DMS 273 treated with DMSO at 0.1 percent for 48 hours (cell line): ENCODE measurements at places on chromosomes 13 and 19.

DNA sequence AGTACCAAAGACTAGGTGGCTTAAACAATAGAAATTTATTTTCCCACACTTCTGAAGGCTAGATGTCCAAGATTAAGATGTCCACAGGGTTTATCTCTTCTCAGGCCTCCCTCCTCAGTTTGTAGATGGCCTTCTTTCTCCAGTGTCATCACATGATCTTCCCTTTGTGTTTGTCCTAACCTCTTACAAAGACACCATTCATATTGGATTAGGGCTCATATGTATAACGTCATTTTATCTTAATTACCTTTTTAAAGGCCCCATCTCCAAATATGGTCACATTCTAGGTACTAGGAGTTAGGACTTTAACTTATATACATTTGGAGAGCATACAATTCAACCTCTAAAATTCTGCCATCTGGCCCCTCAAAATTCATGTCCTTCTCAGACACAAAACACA, 34.3 kb downstream of the N4BP2L2 start:
- no peak for DNase-seq

- no peak for DNase-seq
These were observed 1690.0 kb downstream of the PCDH9 start for GRCh38 chr13:65540175-65540574.

DNA sequence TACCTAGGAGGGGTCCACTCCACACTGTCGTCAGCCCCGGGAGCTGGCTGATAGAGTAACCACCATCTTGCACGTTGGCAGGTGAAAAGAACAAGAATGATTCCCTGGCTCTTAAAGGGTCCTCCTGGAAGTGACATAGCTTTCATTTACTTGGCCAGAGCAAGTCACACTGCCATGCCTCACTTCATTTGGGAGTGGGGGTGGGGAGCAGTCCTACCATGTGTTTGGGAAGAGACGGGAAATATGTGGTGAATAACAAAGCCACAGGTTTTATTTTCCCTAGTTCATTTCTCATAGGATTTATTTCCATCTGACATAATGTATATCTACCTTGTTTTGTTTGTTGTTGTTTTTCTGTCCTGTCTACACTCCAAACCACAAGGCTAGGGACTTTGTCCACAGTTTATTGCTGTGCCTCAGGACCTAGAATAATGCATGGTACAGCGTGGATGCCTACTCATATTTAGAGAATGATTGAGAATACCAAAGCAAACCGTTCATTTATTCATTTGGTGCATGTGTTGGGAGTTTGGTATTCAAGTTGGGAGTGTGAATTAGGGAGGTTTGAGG, 26.8 kb downstream of the UBAC2 start:
- no peak for DNase-seq

GRCh38 chr13:42140494-42140893, 92.0 kb downstream of the DGKH start:
- DNase-seq = no peak

- DNase-seq = no peak
These were observed 8.0 kb downstream of the TMEM86B start for GRCh38 chr19:55220525-55220924.

DNA sequence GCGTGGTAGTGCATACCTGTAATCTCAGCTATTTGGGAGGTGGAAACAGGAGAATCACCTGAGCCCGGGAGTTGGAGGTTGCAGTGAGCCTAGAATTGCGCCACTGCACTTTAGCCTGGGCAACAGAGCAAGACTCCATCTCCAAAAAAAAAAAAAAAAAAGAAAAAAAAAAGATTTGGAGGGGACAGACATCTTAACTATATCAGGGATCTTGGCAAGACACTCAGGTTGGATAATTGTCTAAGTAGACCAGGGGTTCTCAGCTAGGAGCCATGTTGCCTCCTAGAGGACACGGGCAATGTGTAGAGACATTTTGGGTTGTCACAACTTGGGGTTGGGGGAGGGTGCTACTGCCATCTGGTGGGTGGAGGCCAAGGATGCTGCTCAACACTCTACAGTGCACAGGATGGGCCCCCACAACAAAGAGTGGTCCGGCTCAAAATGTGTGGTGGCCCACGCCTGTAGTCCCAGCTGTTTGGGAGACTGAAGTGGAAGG, 1.9 kb upstream of the ZNF580 start:
- no peak for DNase-seq
